ENCODE measurements at places on chromosomes 11 and 22. TPM values are rescaled to one million over a fixed set of nuclear protein-coding genes. Genes with fewer than 3 reads are reported as not detected.

DNA sequence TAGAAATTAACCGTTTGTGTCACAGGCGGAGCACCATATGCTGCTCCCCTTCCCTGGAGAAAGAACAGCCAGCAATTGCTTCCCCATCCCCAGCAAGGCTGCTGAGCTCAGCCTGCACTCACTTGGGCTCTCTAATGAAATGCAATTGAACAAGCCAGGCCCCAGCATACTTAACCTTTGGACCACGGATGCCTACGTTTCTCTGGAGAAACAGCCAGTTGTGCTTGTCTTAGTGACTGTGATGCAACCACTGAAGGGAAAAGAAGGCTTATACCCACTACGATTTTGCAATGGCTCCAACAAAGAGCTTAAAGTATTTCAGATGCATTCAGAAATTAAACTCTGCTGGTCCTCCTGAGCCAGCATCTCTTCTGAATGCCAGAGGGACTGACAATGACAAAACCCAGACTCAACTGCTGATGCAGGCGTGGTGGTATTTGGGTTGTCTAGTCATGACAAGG is 51.3 kb upstream of the SESN3 start:
- no peak for DNase-seq

The ADAMTS15 gene
- total RNA-seq: 9.0 TPM

The ESAM gene
- total RNA-seq: 0.15 TPM

DNA sequence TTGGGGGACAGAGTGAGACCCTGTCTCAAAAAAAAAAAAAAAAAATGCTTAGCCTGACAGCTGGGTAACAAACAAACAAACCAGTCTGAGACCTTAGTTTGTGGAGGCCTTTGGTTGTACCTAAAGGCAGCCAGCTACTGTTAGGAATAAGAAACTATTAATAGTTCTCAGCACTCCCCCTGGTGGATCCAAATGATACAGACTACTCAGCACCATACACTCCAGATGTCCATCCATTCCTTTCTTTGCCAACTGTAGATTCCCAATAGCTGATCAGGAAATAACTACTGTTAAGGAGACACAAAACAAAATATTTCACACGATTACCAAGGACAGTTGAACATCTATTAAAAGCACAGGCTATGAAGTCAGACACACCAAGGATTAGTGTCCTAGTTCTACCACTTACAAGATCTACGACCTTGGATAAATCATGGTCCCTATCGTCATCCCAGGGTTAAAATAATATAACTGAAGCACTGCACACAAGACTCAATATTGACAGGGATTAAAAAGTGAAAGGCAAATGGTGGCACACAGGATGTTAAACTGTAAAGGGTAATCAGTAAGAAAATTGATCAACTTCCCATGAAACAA is 17.2 kb downstream of the CLDN25 start:
- peak; percentile 22 for DNase-seq

The RAB6A gene
- 57.3 TPM for total RNA-seq

DNA sequence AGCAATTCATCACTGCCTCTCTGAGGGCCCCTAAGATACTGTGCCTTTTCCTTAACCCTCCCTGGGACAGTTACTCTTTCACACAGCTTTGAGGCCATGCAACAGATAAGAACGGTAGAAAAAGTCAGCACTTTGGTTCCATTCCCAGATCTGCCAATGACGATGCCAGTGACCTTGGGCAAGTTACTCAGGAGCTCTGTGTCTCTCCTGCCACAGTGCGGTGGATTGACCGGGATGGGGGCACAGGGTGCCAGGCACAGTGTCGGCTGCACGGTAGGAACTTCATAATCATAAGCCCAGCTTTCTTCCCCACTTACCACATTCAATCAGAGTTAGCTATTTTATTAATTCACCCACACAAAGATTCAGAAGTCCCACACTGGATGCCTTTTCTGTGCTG is 1041.8 kb downstream of the TBC1D22A start:
- DNase-seq: no peak

GRCh38 chr22:29872989-29873388 is 10.0 kb upstream of the MTMR3 start:
- no peak for DNase-seq
